Activated naive CD4-positive, alpha-beta T cell (primary cell): ENCODE measurements at places on chromosomes 2 and 18.

DNA sequence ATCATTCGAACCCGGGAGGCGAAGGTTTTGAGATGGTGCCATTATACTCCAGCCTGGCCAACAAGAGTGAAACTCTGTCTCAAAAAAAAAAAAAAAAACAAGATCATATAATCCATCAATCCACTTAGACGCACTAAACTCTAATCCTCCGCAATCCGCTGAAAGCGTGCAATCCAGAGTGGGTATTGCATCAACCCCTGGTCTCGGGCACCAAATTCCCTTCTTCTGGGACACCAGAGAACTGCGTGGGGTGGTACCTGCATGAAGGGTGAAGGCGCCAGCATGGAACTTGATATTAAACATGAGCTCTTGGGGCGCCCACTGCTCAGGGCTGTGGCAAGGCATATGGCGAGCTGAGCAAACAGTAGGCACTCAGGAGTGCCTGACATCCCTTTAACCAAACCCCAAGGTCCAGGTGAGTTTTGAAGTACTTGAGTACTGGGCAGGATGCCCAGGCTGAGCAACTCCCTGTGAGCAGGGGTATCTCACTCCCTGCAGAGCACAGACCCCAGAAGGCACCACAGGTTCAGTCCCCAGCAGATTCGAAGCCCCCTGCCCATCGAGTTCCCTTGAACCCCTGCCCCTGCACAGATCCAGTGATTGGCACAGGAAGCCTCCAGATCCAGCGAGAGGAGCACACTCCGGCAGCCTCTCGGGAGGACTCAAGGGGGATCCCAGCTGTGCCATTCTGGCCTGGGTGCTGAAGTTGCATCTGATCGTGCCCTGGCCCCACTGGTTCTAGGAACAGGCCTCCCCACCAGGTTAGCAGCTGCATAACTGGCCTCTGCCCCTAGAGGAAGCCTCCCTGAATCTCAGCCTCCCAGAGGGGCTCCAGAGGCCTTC is 8.0 kb downstream of the ALPI start:
- DNase-seq: no peak

- DNase-seq: no peak
Measured at GRCh38 chr2:215358312-215358845, 46.5 kb downstream of the ATIC start.

DNA sequence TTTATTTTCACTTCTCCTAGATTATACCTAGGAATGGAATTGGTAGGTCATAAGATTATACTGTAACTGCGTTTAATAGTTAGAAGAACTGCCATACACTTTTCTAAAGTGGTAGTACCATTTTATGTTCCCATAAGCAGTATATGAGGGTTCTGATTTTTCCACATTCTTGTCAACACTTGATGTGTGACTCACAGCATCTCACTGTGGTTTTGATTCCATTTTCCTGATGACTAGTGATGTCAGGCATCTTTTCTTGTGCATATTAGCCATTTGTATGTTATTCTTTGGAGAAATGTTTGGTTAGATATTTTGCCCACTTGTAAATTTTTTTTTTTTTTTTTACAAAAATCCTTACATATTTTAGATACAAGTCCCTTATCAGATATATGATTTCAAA is 2.3 kb downstream of the DCAF17 start:
- DNase-seq: no peak

DNA sequence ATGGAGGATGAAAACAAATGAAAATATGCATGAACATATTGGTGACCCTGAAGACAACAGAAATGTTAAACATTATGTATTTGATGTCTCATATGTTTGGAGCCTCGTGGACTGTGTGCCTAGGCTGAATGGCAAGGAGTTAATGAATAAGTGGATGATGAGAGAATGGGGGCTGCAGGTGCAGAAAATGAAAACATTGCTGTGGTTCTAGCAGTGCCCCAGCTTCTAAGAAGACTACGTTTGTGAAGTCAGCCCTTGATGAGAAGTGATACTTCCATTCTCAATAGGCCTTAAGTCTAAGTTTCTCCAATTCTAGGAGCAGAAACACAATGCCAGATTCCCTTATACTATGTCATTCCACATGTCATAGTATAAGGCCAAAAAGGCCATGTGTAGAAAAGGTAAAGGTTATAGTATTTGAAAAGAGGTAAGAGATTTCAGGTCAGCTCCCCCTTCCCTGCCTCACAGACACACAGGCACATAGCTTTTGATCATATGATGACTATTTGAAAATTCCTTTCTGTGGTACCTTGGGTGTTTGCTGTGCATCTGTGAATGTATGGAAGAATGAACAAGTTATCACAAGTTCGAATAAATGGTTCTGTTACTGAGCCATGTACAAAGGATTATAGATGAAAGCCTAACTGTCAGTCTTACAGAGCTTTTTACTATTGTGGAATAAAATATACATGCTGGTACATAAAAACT is 280.8 kb downstream of the SETBP1 start:
- DNase-seq: no peak

DNA sequence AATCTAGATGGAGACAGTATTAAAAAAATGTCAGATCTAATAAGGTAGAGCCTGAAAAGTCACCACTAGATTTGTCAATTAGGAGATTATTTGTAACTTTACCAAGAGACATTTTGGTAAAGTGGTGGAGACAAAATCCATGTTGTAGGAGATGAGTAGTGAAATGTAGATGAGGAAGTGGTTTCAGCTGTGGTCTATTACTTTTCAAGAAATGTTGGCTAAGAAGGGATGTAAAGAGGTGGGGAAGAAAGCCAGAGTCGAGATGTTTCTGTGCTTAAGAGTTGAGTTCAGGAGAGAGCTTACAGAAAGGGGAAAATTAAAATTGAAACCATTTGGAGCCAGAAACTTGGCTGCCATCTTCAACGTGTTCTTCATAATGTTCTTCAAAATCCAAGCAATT is 22.2 kb downstream of the ACVR2A start:
- no peak for DNase-seq

- DNase-seq: no peak
Measured at GRCh38 chr18:2894131-2894840, 47.5 kb downstream of the EMILIN2 start.

DNA sequence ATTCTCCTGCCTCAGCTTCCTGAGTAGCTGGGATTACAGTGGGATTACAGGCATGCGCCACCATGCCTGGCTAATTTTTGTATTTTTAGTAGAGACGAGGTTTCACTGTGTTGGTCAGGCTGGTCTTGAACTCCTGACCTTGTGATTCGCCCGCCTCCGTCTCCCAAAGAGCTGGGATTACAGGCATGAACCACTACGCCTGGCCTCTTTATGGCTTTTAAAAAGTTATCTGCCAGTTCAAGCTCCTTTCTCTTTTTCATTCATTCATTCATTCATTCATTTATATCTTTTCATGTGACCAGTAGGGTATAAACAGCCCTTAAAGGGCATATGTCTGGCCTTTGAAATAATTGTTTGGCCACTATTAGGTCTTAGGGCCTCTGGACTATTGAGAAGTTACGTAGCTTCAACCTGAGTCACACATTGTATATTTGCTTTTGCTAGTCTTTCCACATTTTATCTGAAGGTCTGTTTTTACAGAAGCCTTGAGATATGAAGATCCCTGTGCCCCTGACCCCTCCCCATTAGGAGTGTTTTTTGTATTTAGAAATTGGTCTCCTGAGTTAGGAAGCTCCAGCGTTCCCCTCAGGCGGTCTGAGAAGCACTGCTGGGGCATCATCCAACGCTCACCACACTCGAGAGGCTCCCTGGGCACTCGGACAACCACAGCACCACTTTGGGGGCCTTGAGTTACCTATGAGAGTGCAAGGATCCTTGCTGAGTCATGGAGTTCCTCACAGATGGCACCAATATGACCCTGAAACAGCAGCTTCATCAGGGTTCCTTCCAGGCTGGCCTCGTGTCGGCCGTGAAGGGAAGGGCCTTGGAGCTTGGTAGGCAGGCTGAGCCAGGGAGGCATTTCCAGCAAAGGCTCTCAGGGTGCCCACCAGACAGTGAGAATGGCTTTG is 21.8 kb downstream of the FZD5 start:
- DNase-seq: no peak

GRCh38 chr2:11073251-11073650 is 82.0 kb upstream of the SLC66A3 start:
- no peak for DNase-seq

- DNase-seq: no peak
Measured at GRCh38 chr18:50935493-50936191, 32.2 kb upstream of the ELAC1 start.

DNA sequence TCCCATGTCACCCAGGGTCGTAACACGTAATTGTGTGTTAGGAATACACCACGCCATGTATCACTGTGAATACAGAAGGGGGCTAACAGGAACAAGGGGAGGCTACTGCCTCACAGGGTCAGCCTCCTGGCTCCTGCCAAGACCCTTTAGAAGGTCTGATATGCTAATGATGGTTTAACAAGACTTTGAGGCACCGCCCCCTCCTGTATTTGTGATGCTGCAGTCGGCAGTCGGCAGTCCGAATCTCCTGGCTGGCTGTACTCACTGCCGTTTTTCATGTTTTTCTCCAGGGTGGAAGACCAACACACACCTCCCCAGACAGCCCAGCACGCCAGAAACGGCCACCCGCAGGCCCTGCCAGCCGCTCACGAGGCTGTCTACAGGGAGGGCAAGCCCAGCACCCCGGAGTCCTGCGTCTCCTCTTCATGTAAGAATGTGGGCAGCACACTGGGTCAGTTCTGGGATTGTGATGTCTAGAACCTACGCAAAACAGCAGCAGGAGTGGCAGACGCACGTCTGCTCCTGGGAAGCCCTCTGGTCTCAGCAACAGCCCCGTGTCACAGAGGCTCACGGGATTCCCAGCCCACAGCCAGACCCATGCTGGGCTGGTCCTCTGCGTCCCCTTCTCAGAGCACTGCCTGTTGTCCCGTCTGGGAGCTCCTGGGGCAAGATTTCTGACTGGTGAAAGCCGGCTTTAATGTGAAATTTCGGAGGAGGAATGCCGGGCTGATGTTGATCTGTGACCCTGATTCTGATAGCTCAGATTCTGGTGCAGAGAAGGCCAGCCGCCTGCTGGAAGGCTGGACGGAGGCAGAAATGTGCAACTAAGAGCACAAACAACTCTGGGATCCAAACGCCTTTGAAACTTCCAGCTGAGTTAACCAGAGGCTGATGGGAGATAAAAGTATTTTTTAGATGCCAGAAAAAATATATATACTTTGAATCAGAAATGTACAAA is 39.7 kb upstream of the B3GNT7 start:
- DNase-seq: no peak

DNA sequence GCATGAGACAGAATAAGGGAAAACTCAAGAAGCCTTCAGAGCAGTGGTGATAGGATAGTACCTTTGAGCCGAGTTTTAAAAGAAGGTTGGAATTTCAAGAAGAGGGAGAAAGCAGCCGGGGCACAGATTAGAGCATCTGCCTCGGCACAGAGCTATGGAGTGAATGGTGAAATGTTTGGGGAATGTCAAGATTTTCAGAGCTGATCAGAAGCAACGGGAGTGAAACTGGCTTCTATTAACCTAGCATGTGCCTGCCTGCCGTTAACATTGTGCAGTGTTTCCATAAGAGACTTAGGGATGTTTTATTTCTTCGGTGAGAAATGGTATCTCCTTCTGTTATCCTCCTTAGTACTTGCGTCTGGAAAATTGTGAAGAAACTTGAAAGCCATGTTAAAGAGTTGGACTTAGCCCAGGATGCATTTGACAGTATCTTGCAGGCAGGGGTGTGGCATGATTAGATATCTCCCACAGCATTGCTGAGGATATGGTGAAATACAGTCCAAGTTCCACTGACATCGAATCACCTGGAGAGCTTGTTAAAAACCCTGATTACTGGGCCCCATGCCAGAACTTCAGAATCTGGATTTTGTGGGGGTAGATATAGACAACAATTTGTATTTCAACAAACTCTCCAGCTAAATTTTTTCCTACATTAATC is 96.8 kb upstream of the PPP1CB start:
- DNase-seq: no peak

DNA sequence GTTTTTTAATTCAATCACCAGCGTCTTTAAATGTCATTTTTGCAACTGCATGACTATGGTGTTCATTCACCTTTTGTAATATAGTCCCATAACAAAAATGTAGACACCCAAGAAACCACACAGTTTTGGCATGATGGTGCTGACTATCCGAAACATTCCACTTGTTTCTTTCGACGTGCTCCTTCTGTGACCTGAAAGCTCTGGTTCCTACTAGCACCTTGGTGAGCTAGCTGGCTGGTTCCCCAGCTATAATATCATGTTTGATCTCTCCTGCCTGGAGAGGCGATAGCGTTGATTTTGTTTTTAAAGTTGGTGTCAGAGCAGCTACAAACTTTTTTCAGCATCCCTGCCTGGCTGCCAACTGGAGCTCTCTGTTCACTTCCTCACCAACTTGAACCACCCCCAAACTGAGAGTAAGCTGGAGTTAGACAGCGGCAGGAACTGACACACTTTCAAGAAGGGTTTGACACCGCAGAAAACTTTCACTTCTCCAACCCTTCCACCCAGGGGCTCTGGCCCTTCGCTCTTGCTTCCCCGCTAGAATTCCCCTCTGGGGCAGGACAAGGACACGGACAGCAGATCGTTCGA is 1.1 kb downstream of the ATAD2B start:
- peak; percentile 39 for DNase-seq

DNA sequence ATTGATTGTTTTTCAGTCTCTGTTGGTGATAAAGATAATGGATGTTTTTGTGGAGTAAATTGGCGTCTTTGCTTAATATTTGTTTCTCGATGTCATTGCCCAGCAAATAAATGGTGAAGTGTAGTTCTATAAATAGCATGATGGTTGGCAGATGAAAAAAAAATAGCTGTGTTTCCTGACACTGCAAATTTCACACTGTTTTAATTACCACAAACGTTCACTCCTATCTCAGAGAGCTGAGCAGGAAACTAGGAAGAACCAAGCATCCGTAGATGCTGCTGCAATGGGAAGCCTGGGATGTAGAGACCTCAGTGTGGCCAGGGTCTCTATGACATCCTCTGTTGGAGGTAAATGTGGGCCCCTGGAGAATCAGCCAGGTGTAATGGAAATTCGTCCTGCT is 183.2 kb downstream of the CYRIA start:
- no peak for DNase-seq

- no peak for DNase-seq
Measured at GRCh38 chr2:144553379-144553778, 33.5 kb upstream of the ZEB2 start.

GRCh38 chr18:9987931-9988330 is 74.1 kb downstream of the VAPA start:
- no peak for DNase-seq

DNA sequence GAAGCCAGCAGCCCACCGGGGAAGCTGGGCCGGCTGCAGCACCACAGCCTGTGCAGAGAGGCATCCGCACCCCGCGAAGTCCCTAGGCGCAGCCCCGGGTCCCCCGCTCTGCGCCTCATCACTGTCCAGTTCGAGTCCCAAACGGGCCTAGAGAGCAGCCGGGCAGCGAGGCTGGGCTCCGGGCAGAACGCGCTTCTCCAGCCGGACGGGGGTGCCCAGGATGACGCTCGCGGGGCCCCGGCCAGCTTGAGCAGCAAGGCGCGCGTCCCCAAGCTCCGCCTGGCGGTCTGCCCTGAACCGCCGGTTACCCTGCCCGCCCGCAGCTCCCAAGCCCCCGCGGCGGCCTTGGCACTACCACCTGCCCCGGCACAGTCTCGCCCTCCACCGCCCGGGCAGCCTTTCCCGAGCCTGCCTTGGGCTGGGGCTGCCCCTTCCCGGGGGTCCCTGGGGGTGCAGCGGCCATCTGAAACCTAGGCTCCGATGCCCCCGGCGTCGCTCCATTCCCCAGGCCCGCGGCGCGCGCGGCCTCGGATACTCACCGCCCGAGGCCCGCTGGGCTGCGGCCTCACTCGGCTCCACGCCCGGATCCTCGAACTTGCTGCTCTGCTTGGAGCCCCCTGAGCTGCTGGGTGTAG is 591 bp downstream of the SLC16A14 start:
- DNase-seq: peak; percentile 15
